ENCODE measurements at places on chromosomes 2 and 18. TPM values are rescaled to one million over a fixed set of nuclear protein-coding genes. Genes with fewer than 3 reads are reported as not detected.

NAT8 gene
- total RNA-seq, result not detected

FIGN gene
- 1.2 TPM for total RNA-seq

CCDC178 gene
- total RNA-seq, result not detected

ABCB11 gene
- total RNA-seq, result not detected

SMYD1 gene
- total RNA-seq, result not detected

VWC2L gene
- total RNA-seq, result not detected

MYO5B gene
- not detected for total RNA-seq

REG3A gene
- not detected for total RNA-seq

PCARE gene
- total RNA-seq, result not detected

SLC35G4 gene
- not detected for total RNA-seq

SLC23A3 gene
- total RNA-seq, result 0.89 TPM

REG1B gene
- total RNA-seq, result not detected

All from smooth muscle cell of the umbilical artery (primary cell).